ENCODE measurements at places on chromosomes 1 and 21.

- no peak for DNase-seq
These were observed 448 bp upstream of the OBSCN start for GRCh38 chr1:228207381-228207810.

DNA sequence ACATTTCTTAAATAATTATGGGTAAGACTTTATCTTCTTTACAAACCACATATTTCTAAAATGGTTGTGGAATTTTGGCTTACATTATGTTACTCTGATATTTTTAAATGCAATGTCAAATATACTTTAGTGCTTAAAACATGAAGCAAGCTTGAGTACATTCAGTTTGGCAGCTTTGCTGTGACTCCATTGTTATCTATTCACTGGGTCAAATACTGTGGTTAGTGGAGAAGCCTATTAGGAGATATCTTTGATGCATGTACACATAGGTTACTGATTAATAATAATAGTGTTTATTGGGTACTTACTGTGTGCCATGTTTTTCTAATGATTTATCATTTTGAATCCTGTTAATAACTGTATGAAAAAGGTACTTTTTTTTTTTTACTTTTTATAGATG lies 520.4 kb upstream of the B3GALT2 start:
- DNase-seq, result no peak

GRCh38 chr1:119510046-119510445 lies 3.0 kb downstream of the HSD3B1 start:
- no peak for DNase-seq

DNA sequence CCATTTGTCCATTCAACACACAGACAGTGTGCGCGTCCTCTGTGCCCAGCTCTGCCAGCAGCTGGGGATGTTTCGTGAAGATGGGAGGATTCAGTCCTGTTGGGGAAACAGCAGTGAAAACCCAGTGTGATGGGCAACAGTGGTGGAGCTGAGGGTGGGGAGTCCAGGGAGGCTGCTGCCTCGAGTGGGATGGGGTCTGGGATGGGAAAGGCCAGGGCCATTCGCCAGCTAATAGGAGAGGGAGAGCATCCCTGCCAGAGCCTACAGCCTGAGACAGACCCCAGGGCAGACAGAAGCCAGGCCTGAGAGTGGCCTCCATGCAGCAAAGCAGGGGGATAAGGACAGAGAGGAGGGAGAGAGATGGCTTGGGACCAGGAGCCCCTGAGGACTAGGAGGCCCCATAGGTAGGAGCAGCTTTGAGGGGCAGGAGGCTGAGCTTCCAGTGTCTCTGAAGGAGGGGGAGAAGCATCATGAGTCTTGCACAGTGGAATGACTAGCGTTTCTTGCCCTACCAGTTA lies 252.6 kb downstream of the NPHP4 start:
- DNase-seq, result no peak

DNA sequence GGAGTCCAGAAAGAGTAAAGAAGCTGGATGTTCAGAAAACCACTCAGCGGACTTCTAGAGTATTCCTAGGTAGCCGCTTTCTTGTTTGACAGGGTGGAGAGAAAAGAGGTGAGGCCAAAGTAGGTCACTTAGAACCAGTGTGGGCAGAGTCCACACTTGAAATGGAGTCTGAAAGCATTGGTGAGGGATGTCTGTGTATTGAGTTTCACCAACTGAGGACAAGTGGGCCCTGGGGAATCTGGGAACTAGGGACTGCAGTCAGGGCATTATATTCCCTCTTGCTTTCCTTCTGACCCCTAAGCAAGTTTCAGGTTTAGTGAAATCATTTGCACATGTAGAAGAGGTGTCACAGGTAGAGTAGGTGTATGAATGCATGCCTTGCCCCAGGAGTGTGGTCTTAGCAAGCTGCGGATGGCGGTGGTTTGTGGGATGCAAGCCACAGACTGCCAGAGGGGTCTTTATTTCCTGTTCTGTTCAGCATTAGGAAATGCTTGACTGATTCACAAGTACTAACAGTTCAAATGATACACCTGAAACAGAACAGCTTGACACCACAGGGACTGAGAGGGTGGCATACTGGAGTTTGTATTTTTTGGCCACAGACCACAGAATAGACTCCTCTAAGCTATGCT lies 1.1 kb upstream of the GNG12 start:
- no peak for DNase-seq

GRCh38 chr1:169949139-169949538 lies 55.4 kb upstream of the SCYL3 start:
- DNase-seq, result no peak

DNA sequence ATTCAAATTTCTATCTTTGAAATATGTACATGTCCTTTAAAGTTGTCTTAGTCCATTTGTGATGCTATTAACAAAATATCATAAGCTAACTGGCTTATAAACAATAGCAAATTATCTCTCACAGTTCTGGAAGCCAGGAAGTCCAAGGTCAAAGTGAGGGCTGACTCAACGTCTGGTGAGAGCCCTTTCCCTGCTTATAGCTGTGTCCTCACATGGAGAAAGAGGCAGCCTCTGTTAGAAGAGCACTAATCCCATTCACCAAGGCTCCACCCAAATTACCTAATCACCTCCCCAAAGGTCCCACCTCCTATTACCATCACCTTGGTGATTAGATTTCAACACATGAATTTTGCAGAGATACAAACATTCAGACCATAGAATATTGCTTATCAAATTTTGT lies 450.1 kb upstream of the BEND5 start:
- no peak for DNase-seq

- no peak for DNase-seq
These were observed 151.4 kb downstream of the CHRM3 start for GRCh38 chr1:239537795-239538194.

GRCh38 chr21:42527489-42528158 lies 14.0 kb downstream of the SLC37A1 start:
- DNase-seq, result no peak

DNA sequence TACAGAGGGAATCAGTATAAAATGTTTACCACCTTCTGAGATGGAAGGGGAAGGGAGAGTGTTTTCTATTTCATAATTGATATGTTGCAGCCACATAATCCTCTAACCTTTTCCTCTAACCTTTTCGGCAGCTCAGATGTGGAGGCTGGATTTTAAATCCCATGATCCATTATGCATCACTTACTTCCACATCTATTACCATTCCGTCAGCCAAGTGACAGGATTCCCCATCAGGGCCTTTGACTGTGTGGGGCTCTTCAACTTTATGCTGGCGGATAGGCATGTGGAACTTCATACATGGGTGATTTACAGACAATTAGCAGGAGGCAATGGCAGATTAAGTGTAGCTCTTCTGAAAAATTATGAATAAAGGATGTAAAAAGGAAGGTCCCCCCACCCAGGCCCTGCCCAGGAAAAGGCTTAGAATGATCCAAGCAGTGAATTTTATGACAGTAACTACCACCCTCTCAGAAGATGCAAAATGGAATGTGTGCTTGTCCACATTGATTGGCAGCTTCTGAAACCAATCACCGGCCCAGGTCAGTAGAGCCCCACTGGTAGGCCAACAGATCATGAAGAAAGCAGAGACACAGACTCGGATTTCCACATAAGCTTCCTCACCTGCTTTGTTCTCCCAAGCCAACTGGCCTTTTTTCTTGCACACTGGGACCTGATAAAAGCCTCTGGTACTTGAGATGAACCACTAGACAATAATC lies 147.0 kb downstream of the ST6GALNAC5 start:
- DNase-seq, result no peak

- no peak for DNase-seq
These were observed 25.2 kb upstream of the OR10J4 start for GRCh38 chr1:159406821-159407220.

GRCh38 chr21:29316029-29316742 lies 17.5 kb downstream of the BACH1 start:
- DNase-seq, result no peak

DNA sequence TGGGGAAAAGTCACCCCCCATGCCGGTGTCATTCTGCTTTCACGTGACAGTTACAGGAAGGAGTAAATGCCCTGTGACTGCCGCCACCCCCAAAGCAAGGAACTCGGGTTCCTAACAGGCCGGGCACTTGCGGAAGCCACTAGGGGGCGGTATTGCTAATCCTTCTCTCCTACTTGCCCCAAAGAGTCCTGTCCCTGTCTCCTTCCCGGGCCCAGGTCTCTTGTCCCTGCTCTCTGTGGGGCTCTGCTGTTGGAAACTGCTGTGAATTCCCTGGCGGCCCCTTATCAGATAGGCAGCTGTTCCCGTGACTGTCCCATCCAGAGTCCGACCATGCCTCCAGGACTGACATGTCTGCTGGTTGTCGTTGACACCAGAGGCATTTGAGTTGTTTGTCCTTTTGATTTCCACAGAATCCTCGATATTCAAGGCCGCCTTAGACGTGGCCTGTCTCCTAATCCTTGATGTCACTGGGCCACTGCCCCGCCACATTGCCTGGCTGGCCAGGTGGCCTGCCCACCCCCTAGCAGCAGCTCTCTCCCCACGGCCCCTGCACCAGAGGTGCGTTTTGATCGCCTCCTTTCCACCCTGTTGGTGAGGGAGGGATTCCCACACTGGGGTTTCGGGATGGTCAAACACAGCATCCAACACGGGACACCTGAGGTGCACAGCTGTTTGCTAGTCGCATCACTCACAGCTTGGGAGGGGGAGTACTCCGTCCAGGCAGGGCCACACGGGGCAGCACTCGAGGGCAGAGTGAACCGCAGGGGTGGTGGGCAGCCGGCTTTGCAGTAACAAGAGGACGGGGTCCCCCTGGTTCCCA lies 37.3 kb downstream of the CHAF1B start:
- DNase-seq, result peak; percentile 46

GRCh38 chr1:160981584-160982411 lies 27.2 kb upstream of the ITLN2 start:
- DNase-seq, result no peak

- no peak for DNase-seq
These were observed 9.9 kb upstream of the CLSTN1 start for GRCh38 chr1:9833632-9834031.

- no peak for DNase-seq
These were observed 293.2 kb downstream of the DUSP10 start for GRCh38 chr1:221448585-221449175.

DNA sequence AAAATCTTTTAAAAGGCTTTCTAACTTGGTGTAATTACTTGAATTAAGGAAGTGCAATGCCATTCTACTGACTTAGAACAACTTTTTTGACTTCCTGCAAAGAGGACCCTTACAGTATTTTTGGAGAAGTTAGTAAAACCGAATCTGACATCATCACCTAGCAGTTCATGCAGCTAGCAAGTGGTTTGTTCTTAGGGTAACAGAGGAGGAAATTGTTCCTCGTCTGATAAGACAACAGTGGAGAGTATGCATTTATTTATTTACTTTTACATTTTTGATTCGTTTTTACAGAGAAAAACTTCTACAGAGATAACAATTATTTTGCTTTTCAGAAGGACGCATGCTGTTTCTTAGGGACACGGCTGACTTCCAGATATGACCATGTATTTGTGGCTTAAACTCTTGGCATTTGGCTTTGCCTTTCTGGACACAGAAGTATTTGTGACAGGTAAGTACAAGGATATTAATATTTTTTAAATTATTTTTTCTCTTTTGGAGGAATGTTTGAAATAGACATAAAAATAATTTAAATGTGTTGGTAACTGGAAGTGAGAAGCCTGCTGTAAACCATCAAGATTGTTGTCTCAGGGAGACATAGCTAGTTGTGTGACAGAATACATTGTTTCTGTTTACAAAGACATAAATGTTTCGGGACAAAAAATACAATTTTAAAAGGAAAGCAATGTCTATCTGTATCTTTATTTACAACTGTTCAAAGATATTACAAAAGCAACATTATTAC lies at the start of gene PTPRC:
PTPRC (plus strand) TSS at position 147 of the 742 bp plus-strand sequence; CDS start at position 376, 229 bp downstream.
- no peak for DNase-seq

Data from GM19239 (cell line).